ENCODE measurements at places on chromosomes 7 and 10.

GRCh38 chr10:88152728-88153133 is 289.3 kb downstream of the PTEN start:
- DNase-seq, result no peak

GRCh38 chr7:80902716-80903308 is 16.0 kb downstream of the SEMA3C start:
- DNase-seq, result no peak

DNA sequence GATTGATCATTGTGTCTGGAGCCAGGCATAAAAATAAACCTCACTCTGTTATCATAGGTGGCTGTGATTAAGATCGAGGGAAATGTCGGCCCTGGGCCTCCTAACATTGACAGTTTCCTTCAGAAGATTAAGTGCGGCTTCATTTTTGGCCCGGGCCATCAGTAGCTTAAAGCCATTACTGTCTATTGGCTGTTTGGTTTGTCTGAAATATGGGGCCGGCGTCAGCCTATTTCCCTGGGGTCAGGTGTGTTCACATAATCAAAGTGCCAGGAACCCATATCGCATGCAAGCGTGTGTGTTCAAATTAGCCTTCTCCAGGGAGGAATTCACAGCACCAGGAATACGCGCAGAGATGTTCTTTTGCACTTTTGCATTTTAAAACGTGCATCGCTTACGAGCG is 114.7 kb downstream of the CUX1 start:
- DNase-seq, result no peak

DNA sequence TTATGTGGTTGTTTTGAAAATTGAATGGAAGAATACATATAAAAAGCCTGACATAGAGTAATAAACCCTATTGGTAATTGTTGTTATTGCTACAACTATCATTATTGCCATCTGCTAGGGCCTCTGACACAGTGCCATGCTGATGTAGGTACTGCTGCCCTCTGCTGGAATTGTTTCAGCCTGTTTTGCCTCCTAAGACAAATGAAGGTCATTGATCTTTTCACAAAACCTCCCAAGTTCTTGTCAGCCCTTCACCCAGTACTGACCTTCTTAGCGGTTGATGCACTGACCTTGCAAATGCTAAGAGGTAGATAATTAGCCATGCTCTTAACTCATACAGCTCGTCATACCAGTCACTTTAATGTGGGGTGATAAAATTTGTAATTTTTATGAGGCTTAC is 975.2 kb downstream of the SORCS1 start:
- DNase-seq, result no peak

- no peak for DNase-seq
Measured at GRCh38 chr7:64886956-64887545, 16.0 kb upstream of the ZNF273 start.

DNA sequence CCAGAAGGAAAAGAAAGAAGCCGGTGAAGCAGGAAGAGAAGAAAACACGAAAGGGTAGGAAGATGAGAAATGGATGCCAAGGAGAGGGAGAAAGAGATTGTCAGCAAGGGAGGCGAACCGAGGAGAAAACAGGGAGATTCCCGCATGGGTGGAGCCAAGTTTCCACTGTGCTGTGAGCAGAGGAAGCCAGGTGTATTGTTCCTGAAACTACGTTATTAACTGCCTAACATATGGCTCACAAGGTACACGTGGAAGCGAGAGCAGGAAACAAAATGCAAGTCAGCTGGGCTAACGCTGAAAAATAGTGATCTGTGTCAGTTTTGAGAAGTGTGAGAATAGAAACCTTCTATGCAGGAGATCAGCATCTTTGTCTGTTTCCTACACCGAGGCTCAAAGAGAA is 20.4 kb upstream of the HIPK2 start:
- DNase-seq, result no peak

DNA sequence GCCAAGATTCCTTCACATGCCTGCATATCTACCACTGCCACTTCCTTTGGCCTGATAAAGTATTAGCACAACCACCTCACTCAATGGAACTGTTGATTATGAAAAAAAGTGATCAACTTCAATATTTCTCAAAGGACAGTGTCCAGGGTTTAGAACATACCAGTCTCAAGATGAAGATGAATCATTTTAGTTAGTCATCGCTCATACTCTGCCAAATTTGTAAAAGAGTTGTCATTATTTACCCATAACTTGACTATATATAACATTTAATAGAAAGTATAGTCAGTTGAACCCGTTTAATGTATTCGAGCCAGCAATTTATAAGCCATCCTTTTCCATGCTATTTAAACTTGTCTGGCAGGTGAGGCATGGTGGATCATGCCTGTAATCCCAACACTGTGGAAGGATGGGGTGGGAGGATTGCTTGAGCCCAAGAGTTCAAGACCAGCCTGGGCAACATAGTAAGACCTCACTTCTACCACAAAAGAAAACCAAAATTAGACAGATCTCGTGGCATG is 33.2 kb downstream of the SPAM1 start:
- DNase-seq, result no peak

- no peak for DNase-seq
Measured at GRCh38 chr7:25850216-25850615, 301.8 kb upstream of the NFE2L3 start.

DNA sequence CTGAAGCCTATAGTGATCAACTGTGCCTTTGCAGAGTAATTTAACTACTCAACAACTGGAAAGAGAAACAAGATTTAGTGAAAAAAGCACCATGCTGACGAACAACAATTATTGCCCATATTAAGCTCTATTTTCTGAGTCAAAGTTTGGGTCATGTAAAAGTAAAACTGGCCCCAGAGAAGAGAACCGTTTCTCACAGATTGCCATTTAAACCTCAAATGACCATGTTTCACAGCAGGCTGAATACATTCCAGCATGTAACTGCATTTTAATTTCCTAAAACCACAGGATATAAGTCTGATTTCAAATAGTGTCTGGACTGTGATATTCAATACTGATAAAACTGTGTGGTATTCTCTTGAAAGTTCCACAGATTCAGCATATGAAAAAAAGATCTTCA is 140.7 kb downstream of the ATE1 start:
- no peak for DNase-seq

DNA sequence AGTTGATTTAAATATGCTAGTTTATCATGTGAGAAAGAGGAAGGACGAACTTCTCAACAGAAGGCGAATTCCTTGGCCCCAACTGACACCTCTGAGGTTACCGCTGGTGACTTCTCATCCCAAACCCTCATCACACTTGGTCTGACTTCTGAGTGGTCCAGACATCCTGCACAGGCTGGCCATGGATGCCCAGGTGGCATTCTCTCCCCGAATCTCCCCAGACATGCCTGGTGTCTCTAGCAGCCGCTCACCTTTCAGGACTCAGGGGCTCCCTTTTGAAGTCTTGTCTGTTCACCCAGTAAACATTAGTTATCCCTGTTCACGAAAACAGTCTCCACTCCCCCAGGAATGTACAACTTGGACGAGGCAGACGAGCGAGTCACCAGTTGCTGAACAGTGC is 157.7 kb downstream of the ADARB2 start:
- no peak for DNase-seq

DNA sequence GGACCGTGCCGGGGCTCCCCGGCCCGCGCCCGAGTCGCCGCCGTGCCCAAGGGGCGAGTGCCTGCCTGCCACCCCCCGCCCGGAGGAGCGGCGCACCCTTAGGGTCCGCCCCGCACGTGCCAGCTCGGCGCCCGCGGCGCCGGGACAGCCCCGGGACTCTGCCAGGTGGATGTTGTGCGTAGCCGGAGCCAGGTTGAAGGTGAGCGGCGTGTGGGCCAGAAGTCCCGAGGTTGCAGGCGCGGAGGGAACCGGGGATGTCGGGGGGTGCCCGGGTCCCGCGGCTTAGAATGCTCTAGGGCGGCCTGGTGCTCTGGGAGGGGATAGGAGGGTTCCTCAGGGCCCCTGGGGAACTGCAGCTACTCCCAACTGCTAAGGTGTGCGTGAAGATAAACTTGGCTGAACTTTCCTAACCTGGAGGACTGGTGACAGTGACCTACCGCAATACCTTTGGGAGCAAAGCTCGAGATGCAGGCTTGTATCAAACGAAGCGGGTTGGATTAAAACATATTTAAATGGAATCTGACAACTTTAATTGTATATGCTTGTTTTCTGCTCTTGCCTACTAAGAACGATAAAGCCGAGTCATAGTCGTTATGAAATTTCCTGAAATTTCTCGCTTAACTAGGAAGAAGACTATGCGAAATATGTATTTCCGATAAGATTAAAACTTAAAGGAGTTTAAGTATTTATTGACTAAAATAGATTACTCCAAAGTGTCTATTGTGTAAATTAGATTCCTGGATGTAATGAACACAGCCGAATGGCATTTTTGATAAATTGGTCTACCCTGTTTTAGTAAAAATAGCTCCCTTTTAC is at the start of gene CUX1:
CUX1 (plus strand) TSS at position 156 of the 816 bp plus-strand sequence; CDS start at position 170, 14 bp downstream.
- no peak for DNase-seq

DNA sequence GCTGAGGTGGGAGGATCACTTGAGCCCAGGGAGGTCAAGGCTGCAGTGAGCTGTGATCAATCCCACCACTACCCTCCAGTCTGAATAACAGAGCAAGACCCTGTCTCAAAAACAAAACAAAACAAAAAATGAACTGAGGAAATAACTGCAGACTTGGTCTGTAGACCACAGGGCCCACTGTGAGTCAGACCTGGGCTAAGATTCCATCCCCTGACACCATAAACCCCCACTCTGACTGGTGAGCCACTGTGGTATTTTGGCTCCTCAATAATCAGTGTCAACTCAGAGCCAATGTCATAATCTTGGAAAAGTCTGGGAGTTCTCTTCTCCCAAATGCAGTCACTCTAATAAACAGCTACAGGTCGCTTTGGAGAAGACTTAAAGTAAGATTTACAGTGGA is 24.0 kb upstream of the ERCC6 start:
- no peak for DNase-seq

DNA sequence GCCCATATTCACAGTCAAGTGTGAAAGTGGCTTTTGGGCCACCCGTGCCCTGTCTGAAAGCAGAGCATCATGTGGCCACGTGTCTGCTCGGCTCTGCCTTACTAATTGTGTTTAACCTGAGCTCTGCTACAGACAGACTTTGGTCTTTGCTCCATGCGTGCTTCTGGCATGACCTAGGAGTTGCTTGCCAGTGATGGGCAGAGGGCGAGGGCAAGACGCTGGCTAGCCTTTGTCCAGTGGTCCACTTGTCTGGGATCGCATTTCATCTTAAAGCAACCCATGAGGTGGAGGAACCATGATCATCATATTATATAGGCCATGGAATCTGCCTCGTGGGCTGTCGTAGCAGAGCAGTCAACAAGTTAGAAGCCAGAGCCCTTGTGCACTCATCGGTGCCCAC is 123.3 kb upstream of the INSYN2A start:
- DNase-seq, result no peak

DNA sequence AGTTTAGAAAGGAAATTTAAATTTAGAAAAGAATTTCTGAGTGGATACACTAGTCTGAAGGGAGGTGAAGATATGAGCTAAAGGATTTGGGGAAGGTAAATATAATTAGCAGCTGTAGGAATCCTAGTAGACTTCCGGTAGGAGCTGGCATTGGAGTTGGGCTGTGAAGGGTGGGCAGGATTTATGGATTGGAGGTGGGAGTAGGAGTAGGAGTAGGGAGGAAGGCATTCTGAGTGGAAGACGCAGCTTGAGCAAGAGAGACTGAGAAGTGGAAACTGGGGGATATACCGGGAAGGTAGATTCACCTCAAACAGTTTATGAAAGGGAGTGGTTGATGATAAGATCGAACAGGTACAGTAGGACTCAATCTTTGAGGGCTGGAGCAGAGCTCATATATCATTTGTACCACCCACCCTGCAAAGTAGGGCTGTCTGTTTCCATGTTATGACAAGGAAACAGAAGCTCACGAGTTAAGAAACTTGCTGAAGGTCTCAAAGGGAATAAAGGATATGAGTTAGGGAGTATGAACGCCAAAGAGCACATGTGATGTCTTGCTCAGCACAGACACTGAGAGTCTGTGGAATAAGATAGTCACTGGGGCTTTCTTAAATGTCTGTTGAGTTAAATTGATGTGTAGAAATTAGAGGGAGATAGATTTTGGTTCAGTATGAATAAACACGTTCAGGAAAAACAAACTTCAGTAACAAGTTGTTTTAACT is 81.6 kb downstream of the RPS24 start:
- DNase-seq, result no peak

GRCh38 chr10:78931321-78932053 is 137.3 kb upstream of the ZMIZ1 start:
- no peak for DNase-seq

- DNase-seq, result no peak
Measured at GRCh38 chr7:116367171-116367813, 132.2 kb upstream of the CAV2 start.

DNA sequence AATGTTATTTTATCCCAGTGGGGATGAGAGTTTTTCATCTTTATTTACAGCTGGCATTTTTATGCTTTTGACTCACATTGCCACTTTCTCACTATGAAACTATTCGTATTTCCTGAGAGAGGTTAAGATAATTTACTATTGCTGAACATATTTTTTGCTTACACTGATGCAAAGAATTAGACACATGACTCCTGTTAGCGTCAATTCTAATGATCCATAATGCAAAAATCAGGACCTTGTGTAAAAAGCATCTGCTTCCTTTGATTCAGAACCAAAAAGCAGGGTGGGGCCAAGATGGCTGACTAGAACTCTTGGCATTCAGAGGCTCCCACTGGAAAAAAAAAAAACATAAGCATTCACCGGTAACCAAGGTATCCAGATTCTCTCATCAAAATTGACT is 464.8 kb downstream of the SEMA3D start:
- DNase-seq, result no peak

DNA sequence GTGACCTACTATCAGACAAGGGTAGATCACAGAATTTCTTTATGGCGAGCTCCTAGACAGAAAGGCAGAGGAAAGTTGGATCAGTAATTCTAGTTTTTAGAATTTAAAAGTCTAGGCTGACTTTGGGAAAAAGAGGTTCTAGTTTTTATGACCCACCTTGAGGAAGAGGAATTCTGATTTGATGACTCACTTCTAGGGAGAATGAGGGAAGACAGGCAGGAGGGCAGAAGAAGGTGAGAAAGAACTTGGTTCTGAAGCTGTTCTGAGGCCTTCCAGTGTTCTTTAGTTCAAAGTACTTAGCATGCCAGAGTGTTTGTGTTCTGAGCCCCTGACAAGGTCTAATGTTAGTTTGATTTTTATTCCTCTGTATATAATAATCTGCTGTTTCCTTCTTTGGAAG is 97.2 kb downstream of the PODXL start:
- no peak for DNase-seq

GRCh38 chr7:77979219-77979618 is 180.6 kb downstream of the PHTF2 start:
- no peak for DNase-seq

GRCh38 chr7:95320651-95321050 is 3.7 kb downstream of the PON1 start:
- DNase-seq, result no peak

- DNase-seq, result no peak
Measured at GRCh38 chr10:88256886-88257285, 326.2 kb downstream of the RNLS start.

All from globus pallidus (tissue), 1 donor.